ENCODE measurements at places on chromosomes 16 and 17.
A peak's percentile ranks its signal among the peaks of the same experiment; 100 is the strongest.

DNA sequence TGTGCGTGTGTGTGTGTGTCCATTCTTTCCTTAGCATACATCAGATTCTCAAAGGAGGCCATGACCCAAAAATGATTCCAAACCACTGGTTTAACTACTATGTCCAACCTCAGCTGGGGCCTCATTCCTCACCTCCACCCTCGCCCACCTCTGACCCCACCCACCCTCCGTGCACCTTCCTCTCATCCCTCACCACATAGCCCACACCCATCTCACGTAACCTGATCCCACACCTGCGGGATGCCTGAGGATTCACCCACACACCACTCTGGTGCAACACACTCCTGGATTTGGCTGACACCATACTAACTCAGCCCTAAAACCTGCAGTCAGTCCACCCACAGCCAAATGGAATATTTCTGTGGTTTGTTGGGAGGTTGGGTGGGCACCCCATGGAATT, 3.3 kb upstream of the CSNK2A2 start:
- no peak for DNase-seq

GRCh38 chr17:34024806-34025551, 230.1 kb upstream of the CCL2 start:
- no peak for DNase-seq

DNA sequence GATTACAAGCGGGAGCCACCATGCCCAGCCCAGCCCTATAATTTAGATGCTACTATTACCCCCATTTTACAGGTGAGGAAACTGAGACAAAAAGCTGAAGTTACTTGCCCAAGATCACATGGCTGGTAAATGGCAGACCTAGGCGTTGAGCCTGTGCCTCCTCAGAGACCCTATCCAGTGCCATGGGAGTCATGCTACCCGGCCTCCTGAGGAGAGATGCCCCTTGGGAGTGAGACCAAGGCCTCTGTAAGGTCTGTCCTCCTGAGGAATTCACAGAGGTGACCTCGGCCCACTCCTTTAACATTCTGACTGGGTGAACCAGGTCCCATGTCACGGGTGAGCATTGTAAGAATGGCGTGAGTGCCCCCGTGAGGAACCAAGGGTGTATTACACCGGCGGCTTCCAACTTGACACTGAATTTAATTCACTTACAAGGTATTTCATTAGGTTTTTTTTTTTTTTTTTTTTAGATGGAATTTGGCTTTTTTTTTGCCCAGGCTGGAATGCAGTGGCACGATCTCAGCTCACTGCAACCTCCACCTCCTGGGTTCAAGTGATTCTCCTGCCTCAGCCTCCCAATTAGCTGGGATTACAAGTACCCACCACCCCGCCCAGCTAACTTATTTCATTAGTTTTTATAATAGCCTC, 95.7 kb downstream of the ABCC6 start:
- peak; percentile 31 for DNase-seq

DNA sequence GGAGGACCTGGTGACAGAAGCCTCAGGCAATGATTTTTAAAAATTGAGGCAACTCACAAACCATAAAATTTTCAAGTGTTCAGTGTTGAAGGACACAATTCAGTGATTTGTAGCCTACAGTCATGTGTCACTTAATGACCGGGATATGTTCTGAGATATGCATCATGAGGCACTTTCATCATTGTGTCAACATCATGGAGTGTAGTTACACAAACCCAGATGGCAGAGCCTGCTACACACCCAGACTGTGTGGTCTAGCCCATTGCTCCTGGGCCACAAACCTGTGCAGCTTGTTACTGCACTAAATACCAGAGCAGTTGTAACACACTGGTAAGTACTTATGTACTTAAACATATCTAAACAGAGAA, 1.6 kb downstream of the PRSS41 start:
- DNase-seq = no peak

- DNase-seq = no peak
These were observed 53.1 kb downstream of the NDE1 start for GRCh38 chr16:15703029-15703736.

- DNase-seq = no peak
These were observed 23.6 kb downstream of the RAB40B start for GRCh38 chr17:82674656-82675475.

GRCh38 chr16:75745242-75745641, 19.0 kb upstream of the CPHXL start:
- DNase-seq = no peak

GRCh38 chr17:78268191-78268874, 36.9 kb downstream of the TMEM235 start:
- no peak for DNase-seq

DNA sequence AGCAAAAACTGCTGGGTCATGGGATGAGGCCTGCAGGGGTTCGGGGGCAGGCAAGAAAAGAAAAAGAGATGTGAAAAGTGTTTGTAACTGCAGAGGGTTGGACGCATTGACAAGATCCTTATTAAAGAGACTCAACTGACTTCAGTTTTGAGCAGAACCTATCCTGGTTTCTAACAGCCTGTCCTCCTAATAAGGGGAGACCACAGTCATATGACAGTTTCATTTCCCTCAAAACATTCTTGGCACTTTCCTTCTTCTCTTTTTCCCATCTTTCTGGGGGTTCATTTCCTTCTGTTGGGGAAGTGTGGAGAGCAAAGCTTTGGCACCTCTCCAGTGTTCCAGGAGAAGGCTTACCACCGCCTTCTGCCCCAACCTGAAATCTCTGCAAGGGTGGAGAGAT, 118.5 kb downstream of the MAF start:
- DNase-seq = no peak

DNA sequence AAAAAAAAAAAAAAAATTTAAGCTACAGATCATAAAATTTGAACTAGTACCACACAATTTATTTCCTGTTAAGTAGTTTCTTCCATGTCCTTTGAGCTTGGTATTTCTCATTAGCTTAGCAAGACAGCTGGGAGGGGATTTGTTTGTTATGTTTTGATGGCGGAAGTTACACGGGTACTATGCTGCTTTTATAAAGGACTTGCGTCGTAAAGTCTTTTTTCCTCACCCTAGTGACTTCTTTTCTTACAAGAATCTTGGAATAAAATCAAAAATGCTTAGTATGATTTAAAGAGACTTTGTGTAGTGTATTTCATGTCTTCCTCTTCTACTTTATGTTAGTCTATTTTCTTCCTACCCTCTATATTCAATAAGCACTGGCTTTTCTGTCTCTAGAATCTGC, 89.1 kb downstream of the NLK start:
- no peak for DNase-seq

DNA sequence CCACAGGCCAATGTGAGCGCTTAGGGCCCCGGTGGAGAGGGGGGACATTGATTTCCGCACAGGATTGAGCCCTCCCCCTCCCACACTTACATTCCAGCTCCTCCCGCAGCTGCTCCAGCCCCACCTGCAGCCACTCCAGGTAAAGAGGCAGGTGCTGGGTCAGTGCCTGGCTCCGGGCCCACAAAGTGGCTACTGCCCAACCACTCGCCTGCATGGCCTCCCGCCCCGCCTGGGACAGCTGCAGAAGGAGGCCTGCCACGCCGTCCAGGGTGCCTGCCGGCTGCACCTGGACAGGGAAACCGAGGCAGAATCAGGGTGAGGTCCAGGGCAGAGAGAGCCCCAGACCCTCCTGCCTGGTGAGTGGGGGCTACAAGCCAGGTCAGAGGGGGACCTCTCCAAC, 46.3 kb downstream of the RMI2 start:
- DNase-seq = no peak

GRCh38 chr17:48563385-48563838, 14.7 kb downstream of the HOXB4 start:
- DNase-seq = no peak

DNA sequence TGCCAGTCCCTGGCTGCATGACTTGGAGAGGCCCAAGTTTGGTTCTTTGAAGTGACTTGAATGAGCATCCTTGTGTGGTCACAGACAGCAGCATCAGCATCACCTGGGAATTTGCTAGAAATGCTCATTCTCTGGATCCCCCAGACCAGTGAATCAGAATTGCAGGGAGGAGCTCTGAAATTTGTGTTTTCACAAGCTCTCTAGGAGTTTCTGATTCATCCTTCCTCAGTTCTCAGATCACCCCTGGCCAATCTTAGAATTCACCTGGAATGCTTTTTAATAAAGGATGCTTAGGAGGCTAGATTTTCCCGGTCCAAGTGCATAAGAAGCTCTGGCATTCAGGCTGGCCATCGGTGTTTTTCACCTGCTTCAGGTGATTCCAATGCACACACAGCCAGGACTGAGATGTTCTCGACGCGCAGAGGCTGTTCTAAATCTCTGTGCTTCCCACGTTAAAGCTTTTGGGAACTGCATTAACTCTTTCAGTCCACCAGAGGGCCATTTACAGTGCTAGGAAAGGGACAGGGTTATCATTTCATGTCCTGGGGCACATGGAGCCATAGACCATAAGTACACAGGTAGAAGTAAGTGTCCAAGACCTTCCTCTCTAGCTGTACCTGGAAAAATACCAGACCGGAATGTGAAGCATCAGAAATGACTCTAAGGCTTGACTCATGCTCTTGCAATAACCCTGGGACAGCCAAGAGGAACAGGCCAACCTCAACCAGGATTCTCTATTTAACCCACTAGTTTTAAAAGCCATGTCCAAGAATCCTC, 85.7 kb upstream of the XYLT1 start:
- DNase-seq = no peak

- no peak for DNase-seq
These were observed 54.8 kb downstream of the N4BP1 start for GRCh38 chr16:48555155-48555554.

DNA sequence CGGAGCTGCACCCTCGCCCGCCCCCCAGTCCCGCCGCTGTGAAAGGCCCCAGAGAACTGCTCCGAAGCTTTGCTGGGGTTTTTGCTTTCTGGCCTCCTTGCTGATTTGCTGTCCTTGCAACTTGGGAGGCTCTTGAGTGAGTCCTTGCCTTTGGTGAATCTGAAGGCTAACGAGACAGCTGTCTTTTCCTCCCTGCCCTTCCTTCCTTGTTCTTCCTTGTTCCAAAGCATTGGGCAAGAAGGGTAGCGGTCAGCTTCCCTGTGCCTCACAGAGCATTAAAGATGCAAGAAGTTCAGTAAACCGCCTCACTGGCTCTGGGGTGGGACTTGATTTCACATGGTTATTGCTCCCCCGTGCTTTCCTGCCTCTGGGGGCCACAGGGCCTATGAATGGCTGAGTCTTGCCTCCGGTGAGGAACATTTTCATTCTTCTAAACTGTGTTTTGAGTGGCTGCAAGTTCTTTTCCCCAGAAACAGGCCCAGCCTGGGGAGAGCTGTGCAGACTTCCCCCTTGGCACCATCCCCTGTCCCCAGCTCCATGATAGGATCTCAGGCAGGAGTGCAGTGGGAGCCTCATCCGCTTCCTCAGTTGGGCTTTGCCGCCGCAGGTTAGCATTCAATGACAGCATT, 1.4 kb downstream of the YPEL2 start:
- DNase-seq = no peak

GRCh38 chr17:10624969-10625368, 32.1 kb downstream of the MYH3 start:
- DNase-seq = no peak

GRCh38 chr17:39036009-39036408, 68.8 kb upstream of the FBXO47 start:
- no peak for DNase-seq

DNA sequence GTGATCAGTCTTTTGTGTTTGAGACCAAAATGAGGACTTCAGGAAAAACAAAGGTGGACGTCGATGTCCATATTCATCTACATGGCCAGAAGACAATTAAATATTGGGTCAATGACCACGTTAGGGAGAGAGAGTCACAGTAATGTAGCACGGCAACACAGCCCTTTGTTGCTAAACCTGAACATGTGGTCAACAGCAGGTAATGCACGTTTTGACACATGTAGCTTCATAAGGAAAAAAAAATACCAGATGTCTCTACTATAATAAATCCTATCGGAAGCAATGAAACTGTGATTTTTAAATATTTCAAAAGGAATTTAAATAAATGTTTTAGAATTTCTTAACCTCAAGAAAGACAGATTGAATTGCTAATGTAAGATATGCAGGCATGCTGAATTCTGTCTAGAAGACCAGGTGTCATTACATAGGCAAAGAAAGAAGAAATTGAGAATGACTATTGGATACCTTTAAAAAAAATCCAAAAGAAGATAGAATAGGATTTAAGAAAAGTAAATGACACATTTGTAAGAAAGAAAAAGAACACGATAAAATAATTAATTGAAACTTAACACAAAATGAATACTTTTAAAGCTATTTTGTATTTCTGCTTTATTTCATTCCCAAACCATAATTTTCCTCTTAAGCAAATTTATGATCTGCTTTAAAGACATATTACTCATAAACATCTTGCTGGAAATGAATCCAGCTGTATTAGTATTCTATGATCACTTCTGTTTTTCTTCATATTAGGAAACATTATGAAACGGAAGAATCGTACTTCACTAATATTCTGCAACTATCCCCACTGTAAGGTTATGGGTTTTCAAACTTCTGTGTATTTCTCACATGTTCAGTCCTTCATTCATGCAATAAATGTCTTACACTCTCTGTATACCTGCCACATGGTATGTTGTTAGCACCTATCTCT, 30.1 kb downstream of the ABCA8 start:
- no peak for DNase-seq

- no peak for DNase-seq
These were observed 15.6 kb downstream of the IGF2BP1 start for GRCh38 chr17:49012769-49013255.

- no peak for DNase-seq
These were observed 243.5 kb downstream of the XYLT1 start for GRCh38 chr16:17227278-17227677.

DNA sequence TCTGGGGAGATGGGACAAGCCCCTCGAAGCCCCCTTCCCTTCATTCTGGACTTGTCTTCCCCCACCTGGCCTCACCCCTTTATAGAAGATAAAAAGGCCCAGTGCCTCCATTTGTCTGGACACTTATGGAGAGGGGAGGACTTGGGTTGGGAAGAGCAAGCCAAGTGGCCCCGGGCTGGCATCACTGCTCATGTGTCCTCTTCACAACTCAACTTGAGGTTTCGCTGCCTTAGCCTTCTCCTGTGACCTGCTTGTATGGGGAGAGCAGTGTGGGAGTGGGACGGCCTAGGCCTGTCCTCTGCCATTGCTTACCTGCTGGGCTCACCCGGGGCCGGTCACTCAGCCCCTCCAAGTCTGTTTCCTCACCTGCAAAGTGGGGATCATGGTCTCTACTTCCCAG, 1.4 kb downstream of the PAQR4 start:
- no peak for DNase-seq

- DNase-seq = no peak
These were observed 37.5 kb downstream of the AKAP10 start for GRCh38 chr17:19939993-19940721.
